ENCODE measurements at places on chromosomes 13 and 19. TPM values are rescaled to one million over a fixed set of nuclear protein-coding genes. Genes with fewer than 3 reads are reported as not detected.

- DNase-seq: no peak
Measured at GRCh38 chr13:51971520-51972426, 39.5 kb downstream of the ATP7B start.

Gene ZNF667
- total RNA-seq: 0.64 TPM

DNA sequence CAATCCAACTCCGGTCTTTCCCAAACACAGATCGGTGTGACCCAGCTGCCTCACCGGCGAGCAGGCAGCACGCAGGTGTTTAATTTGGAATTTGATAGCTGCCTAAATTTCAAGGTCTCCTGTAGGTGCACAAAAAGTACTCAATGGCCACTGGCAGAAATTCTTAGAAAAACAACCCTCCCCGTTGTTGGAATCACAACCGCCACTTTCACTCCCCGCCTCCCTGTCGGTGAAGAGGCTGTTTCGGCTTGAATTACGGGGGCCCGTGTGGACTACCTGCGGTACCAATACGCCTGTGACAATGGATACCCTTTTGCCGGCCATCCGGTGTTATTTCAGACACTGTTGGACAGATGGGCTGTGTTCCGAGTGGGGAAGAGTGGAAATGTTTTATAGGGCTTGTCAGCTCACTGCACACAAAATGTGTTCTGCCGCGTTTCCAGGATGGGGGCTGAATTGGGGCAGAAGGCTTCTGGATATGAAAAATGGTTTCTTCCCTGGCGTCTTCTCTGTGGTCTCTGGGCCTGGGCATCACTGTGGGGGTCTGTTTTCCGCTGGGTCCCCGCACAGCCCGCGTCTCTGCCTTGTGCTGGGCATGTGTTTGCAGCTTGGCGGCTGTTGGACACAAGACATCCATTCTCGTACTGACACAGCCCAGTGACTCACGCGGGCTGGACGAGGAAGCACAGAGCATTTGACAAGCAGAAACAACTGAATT lies 45.4 kb downstream of the ZIC5 start:
- DNase-seq: peak; percentile 12

Gene ZNF507
- total RNA-seq: 14.7 TPM

Gene PABPC3
- 0.45 TPM for total RNA-seq

DNA sequence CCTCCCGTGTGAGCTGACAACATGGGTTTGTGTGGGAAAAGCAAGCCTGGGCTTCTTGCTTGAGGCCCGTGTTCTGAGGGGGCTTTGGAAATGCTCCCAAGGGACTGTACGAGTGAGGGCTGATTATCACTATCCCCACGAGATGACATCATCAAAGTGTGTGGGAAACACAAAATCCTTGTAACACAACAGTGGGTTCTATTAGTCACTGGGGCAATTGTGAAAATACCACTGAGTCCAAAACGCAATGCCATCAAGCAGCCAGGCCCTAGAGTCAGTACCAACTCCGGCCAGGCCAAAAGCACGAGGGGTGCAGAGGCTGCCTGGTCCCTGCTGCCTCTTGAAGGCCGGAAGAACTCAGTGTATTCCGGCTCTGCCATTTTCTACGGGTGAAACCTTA lies 29.6 kb downstream of the CAPS start:
- peak; percentile 43 for DNase-seq

DNA sequence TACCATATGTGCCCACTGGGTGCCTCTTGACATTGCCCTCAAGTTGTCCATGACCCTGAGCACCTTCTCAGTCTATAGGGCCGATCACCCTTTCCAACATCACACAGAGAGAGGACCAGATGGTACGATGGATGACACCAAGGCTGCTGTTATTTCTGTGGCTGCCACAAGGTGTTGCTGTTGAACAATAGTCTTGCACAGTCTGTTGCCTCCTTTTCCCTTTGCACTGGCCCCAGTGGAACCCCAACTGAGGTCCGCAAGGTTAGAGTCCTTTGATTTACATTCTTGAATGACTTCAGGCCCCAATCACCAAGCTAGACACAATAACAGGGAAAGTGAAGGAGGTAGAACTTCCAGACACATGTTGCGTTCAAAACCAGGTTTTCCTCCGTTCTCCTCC lies 52.0 kb downstream of the TINCR start:
- no peak for DNase-seq

DNA sequence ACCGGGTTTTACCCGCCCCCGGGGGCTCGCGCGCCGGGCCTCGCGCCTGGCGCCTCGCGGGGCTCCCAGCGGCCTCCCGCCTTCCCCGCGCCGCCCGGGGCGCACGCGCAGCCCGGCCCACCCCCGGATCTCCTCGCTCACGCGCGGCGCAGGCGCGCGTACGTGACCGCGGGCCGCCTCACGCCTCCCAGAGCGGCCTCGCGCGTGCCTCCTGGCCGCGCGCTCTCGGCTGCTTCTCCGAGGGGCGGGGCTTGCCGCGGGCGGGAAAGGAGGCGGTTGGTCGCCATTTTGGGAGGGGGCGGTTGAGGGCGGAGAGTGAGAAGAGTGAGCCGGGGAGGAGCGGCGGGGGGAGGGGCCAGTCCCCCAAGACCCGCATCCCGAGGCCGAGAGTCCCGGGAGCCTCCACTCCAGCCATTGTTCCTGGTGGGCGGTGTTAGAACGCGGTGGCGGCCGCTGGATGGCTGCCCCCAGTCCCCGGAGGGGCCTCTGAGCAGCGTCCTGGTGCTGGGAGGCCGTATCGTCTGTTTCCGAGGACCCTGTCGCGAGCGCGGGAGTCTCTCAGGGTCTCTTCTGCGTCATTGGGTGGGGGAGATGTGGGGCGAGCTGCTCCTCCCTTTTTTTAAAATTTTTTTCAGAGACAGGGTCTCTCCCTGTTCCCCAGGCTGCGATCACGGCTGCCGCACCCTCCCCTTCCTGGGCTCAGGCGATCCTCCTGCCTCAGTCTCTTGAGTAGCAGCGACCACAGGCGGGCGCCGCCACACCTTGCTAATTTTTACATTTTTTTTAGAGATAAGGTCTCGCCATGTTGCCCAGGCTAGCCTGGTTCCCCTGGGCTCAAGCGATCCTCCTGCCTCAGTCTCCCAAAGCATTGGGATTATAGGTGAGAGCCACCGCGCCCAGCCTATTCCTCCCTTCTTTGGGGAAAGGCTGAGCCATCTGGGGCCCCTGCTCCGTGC lies at the start of gene ZNF541:
Gene ZNF541 (minus strand): TSS at position 78 of the 956 bp plus-strand sequence. CDS start 17,292 bp downstream, outside the sequence.
- peak; percentile 12 for DNase-seq

DNA sequence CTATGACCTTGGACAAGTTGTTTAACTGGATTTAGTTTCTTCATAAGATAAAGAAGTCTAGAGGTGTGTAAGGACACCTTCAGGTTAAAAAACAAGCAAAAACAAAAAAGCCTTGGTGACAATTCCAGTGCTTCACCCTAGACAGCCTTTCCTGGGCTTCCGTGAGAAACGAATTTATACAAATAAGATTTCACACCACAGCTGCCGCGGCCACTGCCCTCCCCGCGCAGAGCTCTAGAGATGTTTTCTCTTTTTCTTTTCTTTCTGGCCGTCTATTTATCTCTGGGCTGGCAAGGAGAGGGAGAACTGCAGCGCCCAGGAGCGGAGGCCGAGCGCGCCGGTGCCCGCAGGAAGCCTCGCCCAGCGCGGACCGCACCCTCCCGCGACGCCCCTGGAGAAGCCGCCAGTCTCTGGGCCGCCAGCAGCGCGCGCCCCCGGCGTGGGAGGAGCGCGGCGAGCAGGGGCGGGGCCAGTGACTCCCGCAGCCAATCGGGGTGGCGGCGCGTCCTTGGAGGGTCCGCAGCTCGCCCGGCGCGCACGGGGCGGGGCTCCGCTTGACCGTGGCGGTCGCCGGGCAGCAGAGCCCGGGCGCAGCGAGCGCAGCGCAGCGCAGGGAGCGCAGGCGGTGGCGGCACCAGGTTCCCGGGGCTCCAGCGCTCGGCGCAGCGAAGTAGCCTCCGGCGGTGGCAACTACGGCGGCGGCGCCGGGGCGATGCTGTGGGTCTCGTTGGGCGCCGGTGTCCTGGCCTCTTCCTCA lies 107.0 kb downstream of the RXFP2 start:
- DNase-seq: peak; percentile 73

DNA sequence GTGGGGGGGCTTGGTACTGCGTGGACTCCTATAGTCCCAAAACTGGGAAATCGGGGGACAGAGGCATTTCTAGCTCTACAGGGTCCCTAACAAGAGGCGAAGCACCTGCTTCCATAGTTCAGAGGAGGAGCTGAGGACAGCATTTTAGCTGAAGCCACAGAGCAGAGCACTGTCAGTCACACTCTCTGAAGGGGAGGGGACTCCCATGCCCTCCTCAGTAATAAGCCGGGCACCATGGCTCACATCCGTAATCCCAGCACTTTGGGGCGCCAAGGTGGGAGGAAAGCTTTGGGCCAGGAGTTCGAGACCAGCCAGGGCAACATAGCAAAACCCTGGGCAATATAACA lies 3.8 kb downstream of the NPAS1 start:
- no peak for DNase-seq

Gene ZNF570
- 6.5 TPM for total RNA-seq

GRCh38 chr13:31909864-31910551 lies 121.6 kb upstream of the FRY start:
- DNase-seq: peak; percentile 23

DNA sequence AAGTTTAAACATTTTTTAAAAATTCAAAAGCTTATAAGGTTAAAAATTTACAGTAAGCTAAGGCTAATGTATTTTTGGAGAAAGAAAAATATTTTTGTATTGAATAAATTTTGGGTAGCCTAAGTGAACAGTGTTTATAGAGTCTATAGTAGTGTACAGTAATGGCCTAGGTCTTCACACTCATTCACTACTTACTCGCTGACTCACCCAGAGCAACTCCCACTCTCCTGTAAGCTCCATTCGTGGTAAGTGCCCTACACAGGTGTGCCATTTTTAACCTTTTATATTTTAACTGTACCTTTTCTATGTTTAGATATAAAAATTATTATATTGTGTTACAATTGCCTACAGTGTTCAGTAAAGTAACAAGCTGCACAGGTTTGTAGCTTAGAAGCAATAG lies 96.6 kb upstream of the FREM2 start:
- no peak for DNase-seq

Gene KIR2DL4
- not detected for total RNA-seq

GRCh38 chr13:74891610-74892009 lies 590.4 kb downstream of the TBC1D4 start:
- peak; percentile 28 for DNase-seq

DNA sequence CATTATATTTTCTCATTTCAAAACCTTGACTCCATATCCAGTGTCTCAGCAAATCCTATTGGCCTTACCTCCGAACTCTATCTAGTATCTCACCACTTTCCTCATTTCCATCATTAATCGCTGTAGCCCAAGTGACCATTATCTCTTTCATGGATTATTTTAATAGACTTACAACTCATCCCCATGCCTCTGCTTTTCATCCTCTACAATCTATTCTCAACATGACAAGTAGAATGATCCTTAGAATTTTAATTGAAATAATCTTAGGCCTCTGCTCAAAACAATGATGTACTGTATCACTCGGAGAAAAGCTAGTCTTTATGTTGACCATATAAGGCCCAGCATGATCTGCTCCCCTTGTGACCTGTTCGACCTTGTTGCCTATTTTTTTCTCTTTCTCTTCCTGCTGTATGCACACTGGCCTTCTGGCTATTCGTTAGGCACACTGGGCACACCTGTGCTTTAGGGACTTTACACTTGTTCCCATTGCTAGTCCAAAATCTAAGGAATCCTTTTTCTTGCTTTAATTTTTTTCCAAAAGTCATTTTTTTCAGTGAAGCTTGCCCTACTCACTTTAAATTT lies 21.4 kb downstream of the DNAJC15 start:
- no peak for DNase-seq

GRCh38 chr19:51107406-51108065 lies 673 bp downstream of the CTU1 start:
- DNase-seq: peak; percentile 14

Gene GFY
- total RNA-seq: not detected

Gene ADGRE3
- total RNA-seq: not detected

DNA sequence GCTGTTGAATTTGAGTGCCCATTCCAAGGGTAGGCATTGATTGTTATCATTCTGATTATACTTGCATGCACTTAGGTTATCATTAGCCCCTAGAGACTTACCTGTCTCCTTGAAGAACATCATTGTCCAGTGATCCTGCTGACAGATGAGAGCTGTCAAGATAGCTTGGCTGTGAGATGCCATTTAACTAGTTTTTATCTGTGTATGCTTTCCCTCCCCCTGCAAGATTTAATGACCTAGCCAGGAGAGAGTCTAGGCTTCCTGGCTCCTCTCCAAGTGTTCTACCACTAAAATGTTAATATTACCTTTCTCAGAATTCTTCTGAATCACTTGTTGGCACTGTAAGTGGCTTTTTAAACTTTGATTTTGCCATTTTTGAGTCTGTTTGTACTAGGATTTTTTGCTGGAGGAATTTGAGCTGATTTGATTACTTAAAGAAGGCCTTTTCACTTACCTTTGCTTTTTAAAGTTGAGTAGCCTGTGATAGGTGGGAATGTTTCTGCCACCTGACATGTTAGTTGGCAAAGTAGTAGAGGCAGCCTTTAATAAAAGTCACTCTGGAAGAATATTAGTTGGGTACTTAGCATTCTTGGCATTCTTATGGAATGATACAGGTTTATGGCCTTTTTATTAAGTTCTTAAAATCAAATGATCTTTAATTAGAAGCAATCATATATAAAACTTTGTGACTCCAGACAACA lies 41.1 kb downstream of the ARHGAP35 start:
- peak; percentile 61 for DNase-seq

GRCh38 chr19:49132974-49133609 lies 13.7 kb downstream of the PPFIA3 start:
- no peak for DNase-seq

Gene ALKBH7
- 63.2 TPM for total RNA-seq

Gene HPN
- total RNA-seq: 0.31 TPM
